Right lung (tissue), 10 donors: ENCODE measurements at places on chromosomes 5 and 9. TPM values are rescaled to one million over a fixed set of nuclear protein-coding genes. Genes with fewer than 3 reads are reported as not detected.
A peak's percentile ranks its signal among the peaks of the same experiment; 100 is the strongest.

FAM153A gene
- polyA plus RNA-seq: 0.11 TPM

PFN3 gene
- not detected for polyA plus RNA-seq

IFNA2 gene
- polyA plus RNA-seq: not detected

ELOVL7 gene
- polyA plus RNA-seq: 5.0 TPM

OR13C9 gene
- not detected for polyA plus RNA-seq

C5orf58 gene
- polyA plus RNA-seq: 0.29 TPM

FAM151B gene
- polyA plus RNA-seq: 2.9 TPM

IFNA21 gene
- not detected for polyA plus RNA-seq

DNA sequence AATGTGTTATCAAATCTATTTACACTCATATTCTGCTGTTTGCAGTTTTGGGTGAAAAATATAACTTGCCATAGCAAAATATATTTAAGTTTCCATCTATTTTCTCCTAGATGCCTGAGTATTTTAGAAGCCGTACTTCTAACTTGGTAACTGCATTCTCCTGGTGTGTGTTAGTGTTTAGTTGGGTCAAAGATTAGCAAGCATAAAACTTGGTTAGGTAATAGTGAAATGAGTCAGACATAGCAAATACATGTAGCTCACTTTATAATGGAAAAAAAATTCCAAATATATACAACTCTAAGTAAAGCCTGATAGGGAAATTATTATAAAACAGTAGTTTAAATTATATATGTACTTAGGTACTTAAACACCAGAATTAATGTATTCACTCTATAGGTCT is 640.7 kb upstream of the ST8SIA4 start:
- no peak for DNase-seq

- DNase-seq: no peak
These were observed 15.8 kb upstream of the FABP6 start for GRCh38 chr5:160213537-160213936.

- no peak for DNase-seq
These were observed 16.2 kb upstream of the CPLX2 start for GRCh38 chr5:175855041-175855720.

DNA sequence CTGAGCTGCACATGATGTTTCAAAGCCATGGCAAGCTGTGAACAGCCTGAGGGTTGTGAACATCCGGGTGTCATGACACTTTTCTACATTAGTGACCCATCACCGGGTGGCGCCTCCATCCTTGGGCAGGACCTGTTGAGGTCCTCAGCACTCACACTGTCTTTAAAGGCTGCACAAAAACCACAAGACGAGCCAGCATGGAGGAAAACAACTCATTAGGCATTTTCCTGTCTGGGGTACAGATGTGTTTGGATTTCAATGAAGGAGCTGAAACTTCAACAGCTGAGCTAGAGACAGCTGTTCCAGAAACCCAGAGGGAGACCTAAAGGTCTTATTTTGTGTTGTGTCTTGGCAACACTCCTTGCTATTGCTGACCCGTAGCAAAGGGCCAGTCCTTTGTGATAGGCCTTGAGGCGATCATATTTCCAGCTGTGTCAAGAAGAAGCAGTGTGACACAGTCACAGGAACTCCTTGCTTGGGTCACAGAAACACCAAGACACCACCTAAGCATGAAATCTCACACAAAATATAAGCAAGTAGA is 151.8 kb upstream of the VLDLR start:
- DNase-seq: peak; percentile 60

DNA sequence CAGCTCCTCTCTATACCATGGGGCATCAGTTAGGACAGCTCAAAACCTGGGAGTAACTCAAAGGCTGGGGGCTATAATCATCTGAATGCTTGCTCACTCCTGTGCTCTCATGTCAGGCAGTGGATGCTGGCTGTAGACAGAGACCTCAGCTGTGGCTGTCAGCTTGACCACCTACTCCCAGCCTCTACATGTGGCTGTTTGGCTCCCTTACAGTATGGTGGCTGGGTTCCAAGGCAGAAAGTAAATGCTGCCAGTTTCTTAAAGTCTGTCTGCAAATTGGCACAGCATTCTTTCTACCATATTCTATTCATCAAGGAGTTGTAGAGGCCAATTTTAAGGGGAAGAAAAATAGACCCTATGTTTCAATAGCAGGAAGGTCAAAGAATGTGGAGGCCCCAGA is 66.9 kb downstream of the TMC1 start:
- DNase-seq: peak; percentile 16

- DNase-seq: no peak
These were observed 104.0 kb downstream of the ATP10B start for GRCh38 chr5:160747987-160748386.

GRCh38 chr5:98175474-98175873 is 598.0 kb upstream of the RGMB start:
- DNase-seq: no peak

- DNase-seq: no peak
These were observed 210.3 kb downstream of the FANCC start for GRCh38 chr9:95107001-95107749.

DNA sequence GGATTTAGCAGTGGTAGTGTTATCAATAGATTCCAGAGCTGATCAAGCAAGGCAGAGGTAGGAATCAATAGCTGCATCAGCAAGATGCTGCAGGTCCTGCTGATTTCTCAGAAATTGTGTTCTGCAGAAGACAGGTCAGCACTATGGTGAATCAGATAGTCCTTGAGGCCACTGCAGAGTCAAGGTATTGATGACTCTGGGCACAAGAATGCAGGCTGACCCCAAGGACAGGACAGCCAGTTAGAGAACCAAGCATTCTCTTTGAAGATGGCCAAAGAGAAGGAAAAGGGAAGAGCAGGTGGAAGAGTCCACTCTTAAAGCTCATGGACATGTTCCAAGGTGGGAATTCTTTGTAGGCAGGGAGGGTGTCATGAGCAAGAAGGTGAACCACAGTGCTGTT is 28.0 kb downstream of the PRUNE2 start:
- no peak for DNase-seq

DNA sequence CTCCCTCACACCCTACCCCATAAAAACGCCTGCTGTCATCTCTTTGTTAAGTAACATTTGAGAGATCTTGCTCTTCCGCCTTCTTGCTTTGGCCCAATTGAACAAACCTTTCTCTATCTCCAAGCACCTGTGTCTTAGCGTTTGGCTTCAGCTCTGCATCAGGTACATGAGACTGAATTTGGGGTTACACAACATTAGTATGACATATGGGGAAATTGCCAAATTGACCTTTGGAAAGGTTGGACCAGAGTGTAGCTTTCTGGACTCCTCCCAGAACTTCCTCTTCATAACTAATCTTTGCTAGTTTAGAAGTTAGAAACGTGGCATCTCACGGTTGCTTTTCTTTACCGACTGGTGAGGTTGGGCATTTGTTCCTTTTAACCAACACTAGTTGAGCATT is 3.5 kb upstream of the EXOSC3 start:
- no peak for DNase-seq

DNA sequence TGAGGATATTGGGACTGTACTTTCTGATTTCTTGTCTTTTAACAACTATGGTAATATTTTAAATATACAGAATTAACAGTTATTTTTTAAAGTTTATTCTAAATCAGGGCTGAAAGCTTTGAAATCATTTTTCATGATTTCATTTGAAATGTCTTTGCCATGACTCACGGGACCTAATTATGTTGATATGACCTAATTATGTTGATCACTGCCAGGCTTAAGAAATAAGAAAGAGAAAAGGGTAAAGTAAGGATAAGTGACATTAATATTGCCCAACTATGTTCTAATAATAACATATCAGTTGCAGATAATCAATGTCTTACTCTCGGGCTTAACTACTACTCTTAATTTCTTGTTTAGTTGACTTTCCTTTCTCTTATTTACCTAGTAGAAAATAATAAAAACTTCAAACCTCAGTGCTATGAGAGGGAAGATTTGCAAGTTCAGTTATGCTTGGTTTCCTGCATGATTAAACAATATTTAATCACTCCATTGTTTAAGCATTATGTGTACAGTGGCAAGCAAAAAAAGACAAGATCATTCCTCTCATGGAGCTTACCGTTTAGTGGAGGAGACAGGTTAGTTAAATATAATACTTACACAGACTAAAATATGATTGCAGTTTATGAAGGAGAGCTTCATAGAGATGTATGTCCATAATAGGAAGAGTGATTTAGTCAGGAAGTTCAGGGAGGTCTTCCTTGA is 67.0 kb upstream of the EIF4EBP3 start:
- no peak for DNase-seq

GRCh38 chr9:93965830-93966577 is 10.8 kb upstream of the BARX1 start:
- no peak for DNase-seq

DNA sequence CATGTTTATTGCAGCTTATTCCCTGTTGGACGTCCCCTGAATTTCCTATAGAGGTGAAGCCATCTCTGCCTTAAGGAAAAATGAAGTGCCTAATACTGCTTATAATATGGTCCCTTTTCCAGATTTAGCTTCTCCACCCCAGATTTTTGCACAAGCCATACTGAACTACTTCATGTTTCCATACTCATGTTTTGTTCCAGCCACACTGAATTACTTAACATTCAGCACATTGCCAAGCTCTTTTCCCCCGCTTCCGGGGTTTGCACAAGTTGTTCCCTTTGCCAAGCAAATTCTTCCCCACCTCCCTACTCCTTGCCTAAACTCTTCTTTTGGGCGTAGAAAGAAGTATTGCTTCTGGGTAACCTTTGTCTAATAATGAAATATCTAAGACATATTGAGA is 1.7 kb upstream of the CNTRL start:
- DNase-seq: peak; percentile 73

GRCh38 chr5:172658391-172658790 is 17.3 kb downstream of the NEURL1B start:
- no peak for DNase-seq

- no peak for DNase-seq
These were observed 77.1 kb downstream of the PPARGC1B start for GRCh38 chr5:149807176-149807575.

GRCh38 chr9:68740561-68740960 is 35.5 kb downstream of the PIP5K1B start:
- no peak for DNase-seq

- DNase-seq: no peak
These were observed 11.9 kb upstream of the RPS23 start for GRCh38 chr5:82290005-82290404.

- no peak for DNase-seq
These were observed 15.6 kb upstream of the BICD2 start for GRCh38 chr9:92780206-92780605.

DNA sequence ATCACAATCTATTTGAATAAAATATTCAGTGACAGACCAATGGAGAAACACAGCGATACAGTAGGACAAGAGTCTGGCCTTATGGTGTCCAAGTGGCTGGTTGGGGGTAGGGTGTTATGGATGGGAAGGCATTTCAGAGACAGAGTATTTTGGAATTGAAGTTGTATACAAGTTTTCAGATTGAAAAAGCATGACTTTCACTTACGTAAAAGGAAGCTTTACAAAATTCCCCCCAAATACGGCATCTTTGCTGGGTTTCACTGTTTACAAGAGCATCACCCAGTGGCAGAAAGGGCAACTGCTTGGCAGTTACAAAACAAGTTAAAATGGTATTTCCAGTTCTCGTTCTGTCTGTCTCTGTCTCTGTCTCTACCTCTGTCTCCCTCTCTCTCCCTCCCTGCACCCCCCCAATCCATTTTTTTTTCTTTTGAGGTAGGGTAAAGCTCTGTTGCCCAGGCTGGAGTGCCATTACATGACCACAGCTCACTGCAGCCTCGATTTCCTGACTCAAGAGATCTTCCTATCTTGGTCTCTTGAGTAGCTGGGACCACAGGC is 86.2 kb downstream of the PTPN3 start:
- peak; percentile 38 for DNase-seq

DNA sequence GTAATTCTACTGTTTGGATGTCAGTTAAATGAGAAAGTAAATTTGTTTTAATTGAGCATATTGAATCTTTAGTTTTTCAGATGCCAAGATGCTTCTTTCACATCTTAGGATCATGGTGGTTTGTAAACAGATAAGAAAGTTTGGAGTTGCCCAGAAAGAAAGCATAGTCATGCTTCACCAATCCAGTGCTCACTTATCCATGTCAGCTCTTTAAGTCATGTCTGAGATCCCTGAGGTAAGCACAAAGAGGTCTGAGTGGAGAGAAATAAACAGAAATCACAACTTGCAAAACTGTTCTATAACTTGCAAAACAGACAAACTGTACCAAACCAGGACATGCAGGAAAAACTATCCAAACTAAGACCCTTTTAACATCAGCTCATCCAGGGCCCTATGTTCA is 87.7 kb downstream of the OSTF1 start:
- DNase-seq: no peak

- no peak for DNase-seq
These were observed 28.7 kb downstream of the NEK6 start for GRCh38 chr9:124286292-124286931.

DNA sequence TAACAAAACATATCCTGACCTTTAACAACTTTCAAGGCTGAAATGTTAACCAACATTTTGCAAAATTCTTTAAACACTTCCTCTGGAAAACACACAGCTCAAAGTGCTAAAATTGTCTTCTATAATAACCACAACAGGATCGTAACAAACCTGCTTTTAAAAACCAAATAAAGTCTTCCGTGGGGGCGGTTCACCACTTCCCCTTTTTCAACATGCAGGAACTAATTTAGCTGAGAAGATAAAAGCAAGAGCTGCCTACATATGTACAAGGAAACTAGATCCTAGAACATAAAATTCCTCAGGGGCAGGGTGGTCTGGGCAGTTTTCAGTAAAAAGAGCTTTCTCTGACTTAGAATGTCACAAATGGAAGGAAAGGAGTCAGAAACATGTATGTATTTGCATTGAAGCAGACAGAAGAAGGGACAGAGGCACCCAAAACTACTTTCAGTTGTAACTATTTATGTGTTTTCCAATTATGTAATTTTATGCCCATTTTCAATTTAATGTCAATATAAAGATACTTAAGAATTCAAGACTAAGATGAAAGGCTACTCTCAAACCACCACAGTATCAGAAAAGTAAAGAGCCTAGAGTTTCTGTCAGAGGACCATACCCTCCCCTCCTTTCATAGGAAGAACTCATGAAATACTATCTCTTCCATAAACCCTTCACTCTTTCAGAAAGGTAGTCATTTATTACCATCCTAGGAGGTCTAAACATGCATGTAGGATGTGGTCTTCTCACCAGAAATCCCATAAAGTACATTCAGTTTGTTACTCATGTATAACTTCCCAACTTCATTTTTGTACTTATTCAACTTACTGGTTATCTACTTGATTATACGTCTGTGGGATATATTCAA is 185.9 kb upstream of the RASA1 start:
- DNase-seq: no peak
